ENCODE measurements at places on chromosomes 2 and 18. TPM values are rescaled to one million over a fixed set of nuclear protein-coding genes. Genes with fewer than 3 reads are reported as not detected.

CPLX4 gene
- not detected for total RNA-seq

TMEM178A gene
- 2.0 TPM for total RNA-seq

NPC1 gene
- 116 TPM for total RNA-seq

LRRTM1 gene
- 1.3 TPM for total RNA-seq

GAD1 gene
- total RNA-seq: not detected

SLC4A5 gene
- total RNA-seq: 1.2 TPM

TRABD2A gene
- total RNA-seq: 7.3 TPM

TOGARAM2 gene
- total RNA-seq: 10.4 TPM

CYP27A1 gene
- total RNA-seq: 39.5 TPM
